Skeletal muscle cell (primary cell): ENCODE measurements at places on chromosomes 12 and 14.

DNA sequence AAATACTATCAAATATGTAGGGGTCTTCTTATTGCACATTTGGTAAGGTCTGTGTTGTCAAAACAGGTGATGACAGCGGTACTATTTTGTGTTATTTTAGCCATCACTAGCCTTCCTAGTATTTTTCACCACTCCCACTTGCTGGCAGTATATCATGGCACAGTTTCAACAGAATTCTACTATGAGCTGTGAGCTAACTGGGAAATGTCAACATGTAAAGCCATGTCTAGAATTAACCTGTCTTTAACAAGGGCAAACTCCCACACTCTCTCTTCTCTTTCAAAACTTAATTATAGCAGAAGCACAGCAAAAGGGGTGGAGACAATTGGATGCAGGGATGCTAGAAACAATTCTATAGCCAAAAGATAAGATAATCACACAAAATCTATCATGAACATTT is 253.4 kb downstream of the PAX9 start:
- DNase-seq, result no peak

DNA sequence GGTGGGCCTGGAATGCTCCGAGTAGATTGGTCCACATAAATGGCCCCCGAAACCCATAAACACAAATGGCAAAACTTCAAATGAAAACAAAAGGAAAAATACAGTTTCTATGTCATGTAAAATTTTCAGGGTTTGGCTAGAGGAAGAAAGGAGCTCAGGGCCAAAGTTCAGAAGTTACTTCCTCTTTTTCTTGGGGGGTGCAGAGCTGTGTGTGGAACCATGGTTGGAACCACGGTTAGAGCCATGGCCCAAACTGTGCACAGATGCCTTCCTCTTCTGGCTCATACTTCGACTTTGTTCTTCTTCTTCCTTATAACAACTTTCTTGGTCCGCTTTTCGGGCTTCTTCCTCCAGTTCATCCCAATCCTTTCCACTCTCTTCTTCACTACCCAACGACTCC is 51.7 kb downstream of the MGST1 start:
- DNase-seq, result no peak

DNA sequence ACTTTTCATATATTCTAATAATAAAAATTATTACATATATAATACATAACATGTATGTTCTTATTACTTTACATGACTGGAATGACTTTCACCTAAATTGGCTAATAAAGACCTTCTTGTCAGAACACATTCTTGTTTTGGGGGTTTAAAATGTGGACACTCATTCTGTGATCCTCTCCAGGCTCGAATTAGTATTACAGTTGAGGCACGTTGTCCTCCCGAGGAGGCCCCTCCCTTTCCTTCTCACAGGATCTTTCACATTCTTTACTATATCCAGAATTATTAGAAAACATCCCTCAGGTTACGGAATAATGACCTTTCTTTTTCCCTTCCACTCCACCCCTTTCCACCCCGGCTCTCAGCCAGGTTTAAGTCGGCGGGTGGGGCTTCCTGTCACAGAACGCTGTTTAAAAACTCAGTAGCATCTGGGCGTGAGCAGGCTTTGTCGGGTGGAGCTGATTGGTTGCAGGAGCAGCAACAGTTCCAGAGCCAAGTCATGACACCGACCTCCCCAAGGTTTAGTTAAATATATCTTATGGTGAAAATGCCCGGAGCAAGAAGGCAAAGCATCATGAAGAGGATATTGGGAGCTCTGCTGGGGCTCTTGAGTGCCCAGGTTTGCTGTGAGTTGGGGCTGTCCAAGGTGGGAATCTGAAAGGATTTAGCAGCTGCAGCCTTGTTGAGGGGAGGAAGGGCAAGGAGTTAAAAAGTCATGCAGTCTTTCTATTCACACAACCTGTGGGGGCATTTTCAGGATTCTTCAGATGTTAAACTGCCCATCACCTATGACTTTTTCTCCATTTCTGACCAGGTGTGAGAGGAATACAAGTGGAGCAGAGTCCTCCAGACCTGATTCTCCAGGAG is 396.7 kb upstream of the OR4E1 start:
- DNase-seq, result no peak

DNA sequence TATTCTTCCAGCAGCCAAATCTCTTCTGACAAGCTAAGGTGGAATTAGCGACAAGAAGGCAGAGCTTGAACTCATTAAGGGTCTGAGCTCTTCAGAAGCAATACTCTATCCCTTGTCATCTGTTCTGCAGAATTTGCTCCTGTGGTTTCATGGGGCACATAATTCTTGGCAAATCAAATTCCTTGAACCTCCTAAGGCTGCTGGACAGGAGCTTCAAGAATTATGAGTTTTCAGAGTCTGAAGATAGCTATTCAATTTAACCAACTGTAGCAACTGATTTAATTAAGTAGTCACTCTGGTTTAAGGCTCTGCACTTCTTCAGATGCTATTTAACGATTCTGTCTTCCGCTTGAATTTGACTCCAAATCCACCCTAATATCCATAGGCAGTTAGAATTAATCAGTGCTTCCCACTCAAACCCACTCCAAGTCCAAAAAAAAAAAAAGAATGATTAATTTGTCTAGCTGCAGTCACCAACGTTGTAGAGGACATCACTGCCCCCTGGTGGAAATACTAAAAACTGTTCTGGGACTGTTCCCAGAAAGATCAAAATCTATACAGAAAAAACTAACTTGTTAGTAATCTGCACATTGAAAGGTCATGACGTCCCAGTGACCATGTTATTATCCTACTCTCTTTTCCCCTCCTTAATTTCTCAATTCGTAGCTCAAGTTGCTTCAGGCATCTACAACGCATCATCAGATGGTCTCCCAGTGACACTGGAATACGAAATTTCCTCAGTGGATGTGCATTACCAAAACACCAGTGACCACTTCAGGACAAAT is 169.9 kb downstream of the KIF21A start:
- DNase-seq, result no peak

DNA sequence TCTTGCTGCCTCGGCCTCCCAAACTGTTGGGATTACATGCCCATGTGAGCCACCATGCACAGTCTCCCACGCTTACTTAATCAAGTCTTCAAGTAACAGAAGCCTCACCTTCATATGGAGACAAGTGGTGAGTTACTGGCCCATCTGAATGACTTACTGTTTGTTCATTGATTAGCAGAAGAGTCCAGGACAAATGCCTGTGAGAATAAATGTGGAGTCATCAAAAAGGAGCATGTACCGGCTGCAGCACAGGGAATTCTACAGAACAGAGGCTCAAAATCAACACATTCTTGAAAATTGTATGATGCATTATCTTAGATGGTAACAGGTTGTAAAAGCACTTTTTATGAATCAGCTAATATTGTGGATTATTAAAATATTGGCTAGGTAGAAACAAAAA is 72.5 kb upstream of the FERMT2 start:
- DNase-seq, result no peak

GRCh38 chr12:18818579-18819268 is 80.8 kb downstream of the CAPZA3 start:
- no peak for DNase-seq

DNA sequence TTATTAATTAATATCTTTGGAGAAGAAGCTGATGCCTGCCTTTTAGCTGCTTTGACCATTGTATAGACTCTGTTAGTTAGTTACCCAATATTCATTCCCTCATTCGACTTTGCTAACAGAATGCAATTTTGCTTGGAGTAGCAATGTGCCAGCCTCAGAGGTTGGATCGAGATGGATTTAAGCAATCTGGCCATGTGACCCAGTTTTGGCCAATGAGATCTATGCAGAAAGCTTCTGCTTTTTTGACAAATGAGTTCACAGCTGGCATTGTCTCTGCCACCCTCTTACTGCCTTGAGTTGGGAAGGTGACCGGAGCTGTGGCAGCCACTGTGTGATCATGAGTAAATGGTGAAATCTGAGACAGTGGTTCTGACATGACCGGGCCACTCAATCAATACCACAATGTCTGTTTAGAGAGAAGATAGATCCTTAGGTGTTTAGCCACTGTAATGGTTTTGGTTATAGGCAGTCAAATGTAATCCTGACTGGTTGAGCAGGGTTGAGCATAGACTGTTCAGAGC is 74.9 kb upstream of the MED13L start:
- no peak for DNase-seq

DNA sequence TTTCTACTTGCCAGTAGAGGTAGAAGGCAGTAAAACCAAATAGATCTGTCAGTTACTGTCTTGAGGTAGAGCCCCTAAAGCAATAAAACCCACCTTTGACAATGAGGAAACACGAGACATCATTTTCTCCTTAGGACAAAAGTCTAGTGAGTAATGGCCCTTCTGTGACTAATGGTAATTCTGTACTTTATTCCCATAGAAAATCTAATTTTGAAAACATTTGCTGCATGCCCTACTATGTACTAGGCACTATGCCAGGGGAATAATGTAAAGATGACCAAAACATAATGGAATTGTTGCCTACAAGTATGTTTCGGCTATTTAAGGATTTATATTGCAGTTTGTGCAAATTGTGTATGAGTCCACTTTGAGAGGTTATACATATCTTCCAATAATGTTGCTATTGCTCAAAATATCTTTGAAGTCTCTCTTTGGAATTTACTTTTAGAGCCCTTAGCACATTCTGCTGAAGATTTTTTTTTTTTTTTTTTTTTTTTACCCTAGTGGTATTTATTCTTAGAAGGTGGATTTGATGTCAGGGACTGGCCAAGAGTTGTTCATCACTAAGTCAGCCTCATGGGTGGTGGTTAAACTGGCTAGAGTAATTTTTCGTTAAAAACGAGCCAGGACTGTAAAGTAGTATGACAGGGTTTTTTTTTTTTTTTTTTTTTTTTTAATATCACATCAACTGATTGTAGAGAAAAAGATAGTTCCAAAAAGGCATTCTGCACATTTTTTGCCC is 109.7 kb downstream of the CRADD start:
- DNase-seq, result no peak

DNA sequence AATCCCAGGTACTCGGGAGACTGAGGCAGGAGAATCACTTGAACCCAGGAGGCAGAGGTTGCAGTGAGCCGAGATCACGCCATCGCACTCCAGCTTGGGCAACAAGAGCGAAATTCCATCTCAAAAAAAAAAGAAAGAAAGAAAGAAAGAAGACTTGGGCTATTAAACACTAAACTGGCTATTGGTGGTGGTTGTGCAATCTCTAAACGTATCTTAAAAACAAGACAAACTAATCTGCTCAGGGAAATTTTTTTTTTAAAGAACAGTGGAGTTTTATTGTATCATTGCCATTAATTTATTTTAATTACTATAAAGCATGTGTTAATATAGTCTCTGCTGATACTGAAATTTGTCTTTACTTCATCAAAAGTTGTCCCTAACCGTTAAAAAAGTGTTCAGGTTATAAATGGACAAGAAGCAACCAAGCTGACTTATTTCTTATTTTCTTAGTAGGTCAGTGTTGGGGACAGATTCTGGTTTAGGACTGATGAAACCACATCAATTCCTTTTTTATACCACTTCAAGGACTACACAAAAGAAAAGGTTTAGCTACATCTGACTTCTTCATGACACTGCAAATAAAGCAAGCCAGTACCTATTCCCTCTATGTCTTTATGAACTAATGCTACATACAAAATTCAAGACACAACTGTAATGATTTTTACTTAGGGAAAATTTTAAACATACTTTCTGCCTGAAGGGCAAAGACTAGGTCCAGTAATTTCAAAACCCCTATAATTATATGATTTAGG is 68.7 kb upstream of the KRAS start:
- DNase-seq, result no peak

GRCh38 chr14:95300697-95301526 is 18.8 kb downstream of the CLMN start:
- no peak for DNase-seq
